ENCODE measurements at places on chromosomes 7 and 10. TPM values are rescaled to one million over a fixed set of nuclear protein-coding genes. Genes with fewer than 3 reads are reported as not detected.

Gene SFTPA1
- not detected for polyA plus RNA-seq

Gene CAMK2B
- polyA plus RNA-seq, result 0.31 TPM

Gene HOXA1
- 5.2 TPM for polyA plus RNA-seq

Gene C10orf105
- polyA plus RNA-seq, result not detected

Gene LDB3
- not detected for polyA plus RNA-seq

Gene TRIM73
- 0.54 TPM for polyA plus RNA-seq

DNA sequence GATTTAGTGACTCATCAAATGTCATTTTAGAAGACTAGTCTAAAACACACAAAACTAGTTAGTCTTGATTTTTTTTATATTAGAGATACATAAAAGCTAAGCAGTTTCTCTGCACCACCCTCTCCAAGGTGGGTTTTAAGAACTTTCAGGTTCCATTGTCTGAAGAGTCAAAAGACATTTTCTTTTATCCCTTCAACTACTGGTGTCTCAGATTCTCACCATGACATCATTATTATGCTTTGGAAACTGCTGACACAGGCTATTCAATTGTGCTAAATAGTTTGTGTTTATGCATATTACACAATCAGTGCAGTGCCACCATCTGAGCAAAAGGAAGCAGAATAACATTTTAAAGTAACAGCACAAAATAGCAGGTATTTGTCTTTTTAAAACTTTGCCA is 52.2 kb downstream of the IGF2BP3 start:
- no peak for DNase-seq

- no peak for DNase-seq
Observed at GRCh38 chr10:42989481-42989921, 87.4 kb upstream of the RET start.

GRCh38 chr7:71987200-71987767 is 424.9 kb downstream of the CALN1 start:
- no peak for DNase-seq

DNA sequence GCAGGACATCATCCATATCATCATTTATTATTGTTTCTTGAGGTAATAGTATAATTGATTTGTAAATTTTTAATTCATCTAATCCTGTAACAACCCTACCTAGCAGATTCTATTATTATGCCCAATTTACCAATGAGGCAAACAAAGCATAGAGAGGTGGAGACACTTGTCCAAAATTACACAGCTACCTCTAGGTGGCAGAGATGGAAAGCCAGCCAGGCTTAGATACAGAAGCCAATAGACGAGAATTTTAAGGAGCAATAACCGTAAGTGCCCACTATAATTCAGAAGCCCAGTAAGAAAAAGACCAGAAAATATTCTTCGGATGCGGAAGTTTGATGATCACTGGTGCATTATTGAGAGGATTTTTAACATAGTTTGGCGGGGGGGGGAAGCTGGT is 54.0 kb downstream of the ANK3 start:
- DNase-seq, result no peak

DNA sequence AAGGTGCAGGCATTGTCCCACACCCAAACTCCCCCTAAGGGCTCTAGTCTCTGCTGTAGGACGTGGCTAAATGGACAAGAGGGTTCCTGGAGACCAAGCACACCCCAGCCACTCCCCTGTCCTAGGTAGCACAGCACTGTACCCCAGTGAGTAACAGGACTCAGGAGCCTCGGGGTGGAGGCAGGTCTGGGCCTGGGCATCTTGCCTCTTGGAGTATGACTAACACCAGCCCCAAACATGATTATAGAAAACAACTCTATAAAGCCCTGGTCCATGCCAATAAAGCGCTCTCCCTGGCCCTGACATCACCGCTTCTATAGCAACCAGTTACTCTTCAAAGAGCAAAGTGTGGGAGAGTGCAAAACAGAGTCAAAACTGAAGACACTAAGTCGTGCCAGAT is 195.0 kb downstream of the CALN1 start:
- DNase-seq, result no peak

DNA sequence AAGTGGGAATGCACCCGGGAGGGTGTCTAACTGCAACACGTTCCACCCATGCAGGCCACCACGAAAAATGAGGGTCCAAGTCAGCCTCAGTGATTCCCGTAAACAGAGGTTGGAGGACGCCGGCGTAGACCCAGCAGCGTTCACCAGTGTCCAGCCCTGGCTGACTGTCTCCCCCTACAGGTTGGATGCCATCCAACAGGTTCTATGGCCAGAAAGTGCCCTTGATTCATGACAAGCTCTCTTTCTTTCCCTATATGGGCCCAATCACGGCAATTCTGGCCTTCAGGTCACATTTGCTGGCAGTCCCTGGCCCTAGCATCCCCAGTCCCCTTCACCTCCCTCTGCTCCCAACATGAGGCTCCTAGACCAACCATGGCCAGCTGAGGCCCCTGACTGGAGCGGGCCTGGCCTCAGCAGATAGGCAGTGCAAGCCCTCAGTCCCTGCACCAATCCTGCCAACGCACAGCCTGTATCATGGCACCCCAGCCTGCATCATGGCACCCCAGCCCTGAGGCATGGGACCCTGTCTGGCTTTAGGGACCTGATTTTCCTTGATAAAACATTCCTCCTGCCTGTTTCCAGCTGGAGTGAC is 227.4 kb downstream of the GRID1 start:
- no peak for DNase-seq

- no peak for DNase-seq
Observed at GRCh38 chr7:28623105-28623730, 210.9 kb downstream of the CREB5 start.

GRCh38 chr7:110573862-110574528 is 516.9 kb upstream of the LRRN3 start:
- DNase-seq, result peak; percentile 33

- no peak for DNase-seq
Observed at GRCh38 chr10:69659241-69660038, 29.4 kb downstream of the FAM241B start.

DNA sequence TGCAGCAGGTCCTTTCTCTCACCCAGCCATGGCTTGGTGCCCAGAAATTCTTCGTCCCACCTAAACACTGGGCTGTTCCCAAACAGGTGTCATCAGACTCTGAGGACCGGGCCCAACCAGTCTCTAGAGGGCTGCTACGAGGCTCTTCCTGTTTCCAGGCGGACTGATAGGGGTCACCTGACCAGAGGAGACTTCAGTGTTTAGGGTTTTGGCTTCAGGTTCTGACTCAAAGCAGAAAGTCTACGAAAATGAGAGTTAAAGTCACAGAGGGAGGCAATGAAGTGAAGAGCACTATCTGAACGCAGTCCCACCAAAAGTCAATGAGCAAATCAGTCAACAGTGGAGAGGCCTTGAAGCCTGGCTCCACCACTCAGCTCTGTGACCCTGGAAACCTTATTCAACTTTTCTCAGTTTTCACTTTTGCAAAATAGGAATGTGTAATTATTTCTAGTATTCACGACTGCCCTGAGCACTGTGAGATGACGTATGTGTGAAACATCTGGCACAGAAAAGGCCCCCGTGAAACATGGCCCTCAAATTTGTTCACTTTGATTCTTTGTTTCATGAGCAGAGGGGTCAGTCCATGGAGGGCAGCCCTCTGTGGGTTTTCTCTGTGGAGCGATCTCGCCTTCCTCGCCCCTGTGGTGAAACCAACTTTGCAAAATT is 189.9 kb upstream of the PDE1C start:
- DNase-seq, result no peak

- DNase-seq, result no peak
Observed at GRCh38 chr10:118793545-118793944, 38.8 kb upstream of the CACUL1 start.

GRCh38 chr7:148151778-148152177 is 438.8 kb upstream of the C7orf33 start:
- no peak for DNase-seq

- no peak for DNase-seq
Observed at GRCh38 chr7:122352454-122352853, 47.9 kb upstream of the FEZF1 start.

DNA sequence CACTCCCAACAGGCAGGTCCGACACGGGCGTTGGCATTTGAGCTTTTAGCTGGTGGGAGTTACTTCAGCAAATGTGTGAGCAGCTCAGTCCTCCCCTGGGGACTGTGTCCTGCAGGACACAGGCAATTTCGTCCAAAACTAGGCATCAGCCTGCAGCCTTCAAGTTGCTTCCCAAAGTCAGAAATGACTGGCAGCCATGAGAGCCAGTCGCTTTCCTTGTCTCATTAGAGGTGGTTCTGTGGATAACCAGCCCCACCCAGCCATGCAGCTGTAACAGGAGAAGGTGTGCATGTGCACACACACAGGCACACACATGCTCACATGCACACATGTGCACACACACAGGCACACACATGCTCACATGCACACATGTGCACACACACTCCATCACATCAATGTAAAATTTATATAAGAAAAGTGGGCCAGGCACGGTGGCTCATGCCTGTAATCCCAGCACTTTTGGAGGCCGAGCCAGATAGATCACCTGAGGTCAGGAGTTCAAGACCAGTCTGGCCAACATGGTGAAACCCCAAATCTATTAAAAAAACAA is 138.8 kb upstream of the TCERG1L start:
- DNase-seq, result no peak

GRCh38 chr7:158789842-158790241 is 39.5 kb downstream of the ESYT2 start:
- no peak for DNase-seq

DNA sequence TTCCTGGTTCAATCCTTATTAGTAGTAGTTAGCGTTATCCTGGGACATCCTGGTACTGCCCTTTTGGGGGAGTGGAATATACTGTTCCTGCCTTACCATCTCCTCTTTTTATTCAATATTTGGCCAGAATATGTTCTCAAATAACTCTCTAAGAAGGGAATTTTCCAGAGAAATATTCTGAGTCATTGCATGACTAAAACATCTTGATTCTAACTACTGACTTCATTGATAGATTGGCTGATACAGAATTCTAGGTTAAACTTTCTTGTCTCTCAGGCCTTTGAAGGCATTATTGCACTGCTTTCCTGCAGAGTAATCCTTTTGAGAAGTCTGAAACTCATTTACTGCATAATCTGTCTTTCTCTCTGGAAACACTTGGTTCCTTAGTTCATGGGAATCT is 275.5 kb upstream of the DGKB start:
- DNase-seq, result no peak

DNA sequence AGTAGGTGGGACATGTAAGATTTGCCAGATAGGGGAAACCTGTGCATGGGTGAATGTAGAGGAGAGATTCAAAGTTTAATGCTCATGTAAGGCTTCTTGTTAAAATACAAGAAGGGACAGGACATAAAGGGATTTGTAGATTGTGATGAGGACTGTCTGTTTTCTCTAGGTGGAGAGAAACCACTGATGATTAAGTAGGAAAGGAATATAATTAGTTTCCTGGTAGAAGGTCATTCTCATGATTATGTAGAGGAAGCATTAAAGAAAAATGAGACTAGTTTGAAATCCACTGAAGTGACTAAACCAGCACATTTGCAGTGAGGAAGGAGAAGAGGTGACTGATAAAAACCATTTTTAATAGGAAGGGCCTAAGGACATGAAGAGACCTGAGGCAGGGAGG is 19.6 kb upstream of the MACC1 start:
- DNase-seq, result no peak

DNA sequence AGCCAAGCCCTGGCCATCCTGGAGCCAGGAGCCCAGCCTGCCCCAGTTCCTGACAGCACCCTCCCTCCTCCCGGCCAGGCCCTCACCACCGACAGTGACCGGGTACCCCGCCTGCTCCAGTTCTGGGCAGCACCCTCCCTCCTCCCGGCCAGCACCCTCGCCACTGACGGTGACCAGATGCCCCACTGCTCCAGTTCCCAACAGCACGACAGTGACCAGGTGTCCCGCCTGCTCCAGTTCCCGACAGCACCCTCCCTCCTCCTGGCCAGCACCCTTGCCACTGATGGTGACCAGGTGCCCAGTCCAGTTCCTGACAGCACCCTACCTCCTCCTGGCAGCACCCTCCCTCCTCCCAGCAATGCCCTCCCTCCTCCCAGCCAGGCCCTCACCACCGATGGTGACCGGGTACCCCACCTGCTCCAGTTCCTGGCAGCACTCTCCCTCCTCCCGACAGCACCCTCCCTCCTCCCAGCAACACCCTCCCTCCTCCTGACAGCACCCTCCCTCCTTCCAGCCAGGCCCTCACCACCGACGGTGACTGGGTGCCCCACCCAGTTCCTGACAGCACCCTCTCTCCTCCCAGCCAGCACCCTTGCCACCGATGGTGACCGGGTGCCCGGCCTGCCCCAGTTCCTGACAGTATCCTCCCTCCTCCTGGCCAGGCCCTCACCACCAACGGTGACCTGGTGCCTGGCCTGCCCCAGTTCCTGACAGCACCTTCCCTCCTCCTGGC is 40.3 kb downstream of the VIPR2 start:
- no peak for DNase-seq

DNA sequence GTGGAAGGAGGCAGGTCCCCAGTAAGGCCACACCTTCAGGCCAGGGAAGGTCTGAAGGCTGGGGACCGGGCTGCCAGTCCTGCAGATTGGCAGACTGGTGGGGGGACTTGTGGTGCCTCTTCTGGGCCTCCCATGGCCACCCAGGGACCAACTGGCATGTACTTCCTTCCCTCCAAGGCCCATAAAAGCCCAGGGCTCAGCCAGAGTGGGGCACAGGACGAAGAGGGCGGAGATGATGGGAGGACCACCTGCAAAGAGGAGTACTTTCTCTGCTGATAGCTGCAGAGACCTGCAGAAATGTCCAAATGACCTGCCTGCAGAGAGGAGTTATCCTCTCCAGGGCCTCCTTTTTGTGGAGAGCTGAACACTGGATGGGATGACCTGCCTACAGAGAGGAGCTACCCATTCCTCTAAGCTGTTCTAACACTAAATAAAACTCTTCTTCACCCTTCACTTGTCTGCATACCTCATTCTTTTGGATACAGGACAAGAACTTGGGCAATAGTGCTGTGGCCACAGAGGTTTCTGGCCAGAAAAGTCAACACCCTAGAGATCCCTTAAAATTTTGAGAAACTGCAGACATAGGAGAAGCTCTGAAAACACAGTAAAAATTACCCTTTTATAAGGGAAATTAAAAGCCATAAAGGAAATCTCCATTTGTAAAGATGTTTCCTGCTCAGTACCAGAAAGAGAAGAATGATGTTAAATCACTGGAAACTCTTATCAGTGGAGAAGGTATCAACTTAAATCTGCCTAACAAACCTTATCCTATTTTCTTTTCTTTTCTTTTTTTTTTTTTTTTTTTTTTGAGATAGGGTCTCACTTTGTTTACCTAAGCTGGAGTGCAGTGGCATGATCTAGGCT is 20.7 kb upstream of the PRF1 start:
- DNase-seq, result no peak

- no peak for DNase-seq
Observed at GRCh38 chr7:105638334-105638733, 57.0 kb upstream of the EFCAB10 start.

- DNase-seq, result no peak
Observed at GRCh38 chr10:15901889-15902288, 41.6 kb upstream of the MINDY3 start.

GRCh38 chr7:111594602-111595001 is 32.3 kb upstream of the IMMP2L start:
- no peak for DNase-seq

GRCh38 chr7:39383136-39383535 is 183.1 kb upstream of the YAE1 start:
- no peak for DNase-seq

Measured in keratinocyte (primary cell).